ENCODE measurements at places on chromosomes 7 and 10.

DNA sequence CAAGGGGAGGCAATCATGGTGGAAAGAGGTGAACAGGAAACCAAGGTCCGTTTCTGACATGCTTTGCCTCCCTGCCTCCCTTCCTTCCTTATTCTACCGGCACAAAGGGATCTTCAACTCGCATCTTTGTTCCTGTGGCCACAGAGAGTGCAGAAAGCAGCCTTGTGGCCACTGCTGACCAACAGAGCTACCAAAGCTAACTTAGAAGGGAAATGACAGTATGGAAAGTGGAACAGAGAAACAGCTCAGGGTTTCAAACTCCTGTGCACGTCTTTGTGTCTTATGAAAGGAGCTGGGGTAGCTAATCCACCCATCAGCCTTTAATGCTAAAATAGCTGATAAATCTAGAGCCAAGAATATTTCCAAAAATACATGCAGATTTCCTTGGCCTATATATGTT, 588.0 kb downstream of the SORCS1 start:
- no peak for DNase-seq

GRCh38 chr7:139720705-139721231, 57.0 kb downstream of the HIPK2 start:
- no peak for DNase-seq

DNA sequence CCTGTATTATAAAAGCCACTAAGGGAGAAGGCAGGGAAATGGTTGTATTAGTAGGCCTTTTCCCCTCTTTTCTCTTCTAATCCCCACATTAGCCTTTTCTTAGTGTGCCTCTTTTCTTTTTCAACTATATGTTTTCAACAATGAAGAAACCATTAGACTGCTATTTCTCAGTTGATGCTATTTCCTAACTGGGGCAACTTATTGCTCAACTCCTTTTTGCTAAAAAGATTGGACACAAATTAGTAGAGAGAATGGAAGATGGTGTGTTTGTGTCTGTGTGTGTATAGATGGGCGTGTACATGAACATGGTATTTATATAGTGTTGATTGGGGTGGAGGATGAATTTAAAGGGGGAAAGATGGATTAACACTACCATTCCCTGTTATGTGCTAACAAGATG, 28.4 kb downstream of the TBC1D12 start:
- no peak for DNase-seq

GRCh38 chr10:79502561-79503309, 9.6 kb upstream of the EIF5AL1 start:
- no peak for DNase-seq

DNA sequence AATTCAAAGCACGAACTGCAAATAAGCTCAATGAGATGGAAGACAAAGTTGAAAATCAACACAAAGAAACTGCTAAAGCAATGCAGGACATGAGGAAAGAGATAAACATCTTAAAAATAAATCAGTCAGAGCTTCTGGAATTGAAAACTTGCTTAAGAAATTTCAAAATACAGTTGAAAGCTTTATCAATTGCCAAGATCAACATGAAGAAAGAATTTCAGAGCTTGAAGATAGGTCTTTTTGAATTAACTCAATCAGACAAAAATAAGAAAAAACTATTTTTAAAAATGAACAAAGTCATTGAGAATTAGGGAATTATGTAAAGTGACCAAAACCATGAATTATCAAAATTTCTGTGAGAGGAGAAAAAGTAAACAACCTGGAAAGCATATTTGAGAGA, 218.1 kb downstream of the CTNNA3 start:
- no peak for DNase-seq

DNA sequence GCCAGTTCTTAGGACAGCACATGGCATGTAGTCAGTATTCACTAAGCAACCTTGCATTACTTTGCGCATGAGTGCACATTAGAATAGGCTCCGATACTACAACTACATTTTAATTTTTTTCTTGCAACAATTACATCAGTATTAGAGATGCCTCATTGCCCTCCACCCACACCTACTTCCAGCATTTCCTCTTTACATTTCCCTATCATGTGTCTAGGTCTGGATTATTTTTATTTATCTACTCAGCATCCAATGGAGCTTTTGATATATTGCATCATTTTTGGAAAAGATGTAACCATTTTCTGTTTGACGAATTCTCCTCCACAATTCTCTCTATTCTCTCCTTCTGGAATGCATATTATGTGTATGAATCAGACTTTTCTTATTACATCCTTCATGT, 258.2 kb upstream of the GLI3 start:
- DNase-seq = no peak

DNA sequence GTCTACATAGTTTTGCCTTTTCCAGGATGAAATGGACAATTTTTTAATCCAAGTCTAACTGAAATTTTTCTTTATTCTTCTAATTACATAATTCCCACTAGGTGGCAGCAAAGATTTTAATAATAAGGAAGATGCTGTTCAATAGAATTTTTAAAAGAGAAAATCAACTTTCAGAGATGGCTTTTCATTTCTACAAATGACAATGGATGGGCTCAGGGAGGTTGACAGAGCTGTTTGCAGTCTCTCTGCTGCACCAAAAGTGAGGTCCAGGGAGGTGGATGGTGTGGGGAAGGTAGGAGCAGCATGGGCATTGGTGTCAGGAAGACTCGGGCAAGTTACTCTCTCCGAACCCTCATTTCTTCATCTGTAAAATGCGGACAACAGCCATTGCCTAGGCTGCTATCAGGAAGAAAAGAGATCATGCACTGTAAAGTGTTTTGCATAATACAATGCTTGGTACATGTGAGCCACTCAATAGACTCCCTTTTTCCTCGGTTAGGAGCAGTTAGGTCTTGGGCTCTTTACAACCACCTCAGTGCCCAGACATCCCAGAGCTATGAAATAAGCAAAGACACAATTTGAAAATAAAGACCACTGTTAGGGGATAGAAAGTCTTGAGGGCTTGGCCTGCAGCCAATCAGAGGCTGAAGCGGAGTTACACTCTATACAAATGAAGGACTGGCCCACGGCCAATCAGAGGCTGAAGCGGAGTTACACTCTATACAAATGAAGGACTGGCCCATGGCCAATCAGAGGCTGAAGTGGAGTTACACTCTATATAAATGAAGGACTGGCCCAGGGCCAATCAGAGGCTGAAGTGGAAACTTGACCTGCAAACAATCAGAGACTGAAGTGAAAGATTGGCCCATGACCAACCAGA, 107.1 kb downstream of the ABLIM1 start:
- DNase-seq = peak; percentile 35

DNA sequence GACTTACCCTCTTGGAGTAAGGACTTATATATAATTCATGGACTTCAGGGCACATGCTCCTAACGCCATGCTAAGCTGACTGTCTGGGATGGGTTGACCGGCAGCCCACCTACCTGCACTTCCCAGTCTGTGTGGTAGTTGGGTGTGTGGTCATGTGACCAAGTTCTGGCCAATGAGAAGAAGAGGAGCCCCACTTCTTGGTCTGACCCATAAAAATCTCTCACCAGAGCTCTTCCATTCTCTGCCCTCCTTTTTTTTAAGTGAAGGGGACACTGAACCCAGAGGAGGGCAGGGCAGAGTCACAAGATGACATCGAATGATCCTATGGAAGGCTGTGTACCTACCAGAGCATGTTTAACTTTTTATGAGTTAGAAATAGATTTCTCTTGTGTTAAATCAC, 370.1 kb downstream of the FRMD4A start:
- DNase-seq = no peak

DNA sequence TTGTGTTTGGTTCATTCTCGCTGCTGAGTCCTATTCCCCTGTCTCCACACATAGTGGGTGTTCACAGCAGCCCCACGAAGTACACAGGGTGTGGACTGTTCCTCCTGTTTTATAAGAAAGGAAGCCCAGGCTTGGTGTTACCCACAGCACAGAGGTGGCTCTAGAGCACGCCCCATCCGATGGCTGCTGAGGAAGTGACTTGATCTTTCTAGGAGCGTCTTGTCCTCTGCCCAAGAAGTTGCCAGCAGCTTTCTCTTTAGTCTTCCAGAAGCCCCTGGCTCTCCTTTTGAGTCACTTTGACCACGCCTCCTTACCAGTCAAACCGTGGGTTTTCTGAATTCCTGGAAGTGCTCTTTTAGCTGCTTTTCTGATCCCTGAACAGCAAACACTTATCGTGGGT, 94.0 kb downstream of the GRK5 start:
- DNase-seq = no peak

- no peak for DNase-seq
These were observed 706 bp downstream of the BUB3 start for GRCh38 chr10:123154711-123155505.

DNA sequence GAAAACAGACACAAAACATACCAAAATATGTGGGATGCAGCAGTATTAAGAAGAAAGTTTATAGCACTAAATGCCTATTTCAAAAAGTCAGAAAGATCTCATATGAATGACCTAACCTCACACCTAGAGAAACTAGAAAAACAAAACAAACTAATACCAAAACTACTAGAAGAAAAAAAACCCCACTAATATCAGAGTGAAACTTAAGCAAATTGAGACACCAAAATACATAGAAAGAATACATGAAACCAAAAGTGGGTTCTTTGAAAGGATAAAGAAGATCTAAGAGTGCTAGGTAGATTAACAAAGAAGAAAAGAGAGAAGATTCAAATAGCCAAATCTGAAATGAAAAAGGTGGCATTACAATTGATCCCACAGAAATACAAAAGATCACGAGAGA, 494.1 kb downstream of the SH2D4B start:
- no peak for DNase-seq

DNA sequence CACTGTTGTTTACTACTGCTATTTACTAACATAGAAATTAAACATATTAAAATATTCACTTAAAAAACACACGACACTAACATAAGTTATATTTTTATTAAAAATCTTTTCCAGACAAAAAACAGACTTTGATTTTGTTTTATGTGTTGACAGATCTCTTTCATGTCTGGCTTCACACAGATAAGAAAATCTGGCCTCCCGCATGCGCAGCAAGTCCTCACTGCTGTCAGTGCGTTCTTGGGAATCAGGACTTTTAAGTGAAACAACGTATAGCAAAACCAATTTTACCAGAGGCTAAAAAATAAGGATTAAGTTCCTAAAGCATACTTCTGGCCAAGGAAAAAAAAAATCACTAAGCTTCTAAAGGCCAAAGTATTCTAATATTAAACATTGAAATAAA, 1.2 kb upstream of the IDI1 start:
- DNase-seq = no peak

GRCh38 chr7:77481615-77482014, 55.5 kb upstream of the PTPN12 start:
- DNase-seq = no peak

- DNase-seq = no peak
These were observed 220.7 kb upstream of the GLI3 start for GRCh38 chr7:42457663-42458062.

GRCh38 chr7:119596651-119597050, 676.3 kb upstream of the KCND2 start:
- no peak for DNase-seq

GRCh38 chr7:24905996-24906770, 73.8 kb downstream of the OSBPL3 start:
- DNase-seq = no peak

DNA sequence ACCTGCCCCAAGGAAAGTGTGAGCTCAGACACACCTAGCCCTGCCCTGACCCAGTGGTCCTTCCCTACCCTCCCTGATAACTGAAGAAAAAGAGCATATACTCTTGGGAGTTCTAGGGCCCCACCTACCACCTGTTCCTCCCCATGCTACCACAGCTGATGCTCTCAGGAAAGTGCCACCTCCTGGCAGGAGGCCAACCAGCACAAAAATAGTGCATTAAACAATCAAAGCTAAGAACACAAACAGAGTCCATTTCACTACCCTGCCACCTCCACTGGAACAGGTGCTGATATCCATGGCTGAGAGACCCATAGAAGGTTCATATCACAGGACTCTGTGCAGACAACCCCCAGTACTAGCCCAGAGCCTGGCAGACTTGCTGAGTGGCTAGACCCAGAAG, 288.6 kb upstream of the PHF14 start:
- DNase-seq = no peak

DNA sequence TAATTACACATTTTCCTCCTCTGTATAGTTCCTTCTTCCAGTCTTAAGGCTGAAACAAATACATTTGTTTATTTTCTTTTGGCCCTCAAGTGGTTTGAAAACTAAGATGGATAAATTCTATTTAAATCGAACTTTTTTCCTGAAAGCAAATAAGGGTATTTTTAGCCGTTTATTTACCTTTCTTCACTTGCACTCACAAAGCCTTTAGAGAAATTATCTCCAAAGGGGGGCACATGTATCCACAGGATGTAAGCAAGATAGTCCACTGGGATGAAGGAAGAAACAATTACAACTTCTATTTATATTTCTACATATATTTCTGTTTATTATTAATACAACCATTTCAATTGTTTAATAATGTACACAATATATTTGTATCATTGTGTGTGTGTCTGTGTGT, 10.2 kb downstream of the CPA4 start:
- DNase-seq = no peak

GRCh38 chr7:24723178-24723530, 34.1 kb downstream of the GSDME start:
- DNase-seq = no peak

DNA sequence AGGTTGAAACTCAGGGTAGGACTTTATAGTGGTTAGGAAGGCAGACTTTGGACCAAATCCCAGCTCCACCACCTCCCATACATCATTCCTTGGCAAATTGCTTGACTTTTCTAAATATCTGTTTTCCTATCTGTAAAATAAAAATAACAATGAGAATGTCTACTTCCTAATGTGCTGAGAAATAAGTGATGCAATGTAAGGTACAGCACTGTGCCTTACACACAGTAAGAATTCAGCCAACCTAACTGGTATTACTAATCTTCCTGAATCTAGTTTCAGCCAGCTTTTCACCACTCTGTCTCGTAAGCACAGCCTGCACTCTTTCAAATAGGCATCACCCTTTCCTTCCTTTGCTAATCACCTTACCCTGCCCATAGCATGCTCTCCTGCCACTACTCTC, 9.7 kb downstream of the PRLHR start:
- no peak for DNase-seq

- no peak for DNase-seq
These were observed 42.1 kb downstream of the KCNH2 start for GRCh38 chr7:150936018-150936417.

GRCh38 chr10:71262027-71262426, 49.7 kb downstream of the UNC5B start:
- no peak for DNase-seq

GRCh38 chr7:9711259-9711918, 1262.3 kb upstream of the PHF14 start:
- DNase-seq = no peak

GRCh38 chr7:107856806-107857540, 34.0 kb upstream of the DLD start:
- no peak for DNase-seq

DNA sequence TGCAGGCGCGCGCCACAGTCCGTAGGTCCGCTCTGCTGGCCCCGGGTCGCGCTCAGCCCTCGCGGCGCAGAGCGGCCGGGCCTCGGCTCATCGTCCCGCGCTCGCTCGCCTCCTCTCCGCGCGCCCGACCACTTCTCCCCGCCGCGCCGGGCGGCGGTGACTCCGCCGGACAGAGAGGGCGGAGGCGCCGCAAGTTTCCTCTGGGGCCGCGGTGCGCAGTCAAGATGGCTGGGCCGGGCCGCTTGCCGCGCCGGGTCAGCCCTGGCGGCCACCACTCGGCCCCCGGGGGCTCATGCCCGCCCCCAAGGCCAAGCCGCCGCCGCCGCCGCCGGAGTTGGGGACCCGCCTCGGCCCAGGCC, 441 bp downstream of the FZD8 start:
- DNase-seq = no peak
